ENCODE measurements at places on chromosomes 3 and 15.

DNA sequence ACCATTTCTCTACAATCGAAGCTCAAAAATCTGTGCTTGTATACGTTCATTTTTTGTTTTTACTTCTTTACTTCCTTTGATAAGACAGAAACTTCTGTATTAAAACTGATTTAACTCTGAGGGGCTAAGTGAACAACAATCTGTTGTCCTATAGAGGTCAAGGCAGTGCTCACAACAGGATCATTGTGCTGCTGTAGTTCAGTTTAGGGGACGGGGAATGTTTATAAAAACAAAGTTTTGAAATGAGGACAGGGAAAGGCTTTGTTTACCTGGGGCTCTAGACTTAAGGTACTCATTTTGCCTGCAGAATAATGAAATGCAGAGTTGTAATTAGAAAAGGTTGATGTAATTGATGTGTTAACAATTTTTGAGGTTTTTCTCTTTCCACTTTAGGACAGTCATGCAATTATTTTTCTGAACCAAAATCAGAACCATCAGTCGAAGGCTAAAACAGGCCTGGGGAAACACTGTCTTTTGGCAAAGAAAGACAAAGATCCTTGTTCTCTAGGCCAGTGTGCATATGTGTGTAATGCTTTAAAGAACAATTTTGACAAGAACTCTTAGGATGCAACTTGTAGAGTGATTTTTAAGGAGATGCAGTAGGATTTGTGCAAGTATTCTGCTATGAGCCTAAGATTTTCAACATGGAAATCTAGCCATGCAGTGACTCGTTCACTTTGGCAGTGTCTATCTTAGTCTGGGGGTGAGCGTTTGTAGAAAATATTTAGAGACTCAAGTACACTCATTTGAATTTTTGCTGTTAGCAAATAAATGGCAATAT is 165.2 kb downstream of the PGPEP1L start:
- DNase-seq: no peak

DNA sequence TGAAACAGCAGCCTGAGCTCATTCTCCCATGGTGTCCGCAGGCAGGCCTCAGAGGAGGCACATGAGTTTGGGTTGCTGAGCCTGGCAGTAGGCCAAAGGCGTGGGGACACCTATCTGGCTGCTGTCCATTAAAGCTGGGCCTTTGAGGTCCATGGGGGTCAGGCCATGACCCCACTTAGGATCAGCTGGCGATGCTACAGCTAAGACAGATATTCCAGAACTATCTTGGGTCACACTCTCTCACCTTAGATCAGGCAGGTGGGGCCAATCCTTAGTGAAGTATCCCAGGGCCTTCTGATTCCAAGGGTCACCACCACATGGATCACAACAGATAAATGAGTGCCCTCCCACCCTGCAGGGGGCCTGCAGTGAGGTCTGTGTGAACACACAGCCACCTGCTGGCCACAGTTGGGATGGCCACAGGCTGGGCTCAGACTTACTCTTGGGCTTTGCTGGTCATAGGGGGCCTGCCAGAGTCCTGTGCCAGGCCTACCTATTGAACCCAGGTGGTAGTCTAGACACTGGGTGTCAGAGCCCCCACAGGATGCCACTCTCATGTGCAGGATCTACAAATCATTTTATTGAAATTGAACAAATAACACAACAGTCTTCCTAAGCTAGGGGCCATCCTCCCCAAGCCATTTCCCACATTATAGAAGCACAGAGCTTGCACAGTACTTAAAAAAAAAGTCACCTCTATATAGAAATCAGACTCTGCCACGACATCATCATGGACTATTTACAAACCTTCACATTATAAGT is 2.0 kb upstream of the HYAL2 start:
- peak; percentile 51 for DNase-seq

- no peak for DNase-seq
These were observed 360.2 kb downstream of the NR2F2 start for GRCh38 chr15:96690733-96691132.

GRCh38 chr3:124504332-124505059 is 225.8 kb upstream of the UMPS start:
- no peak for DNase-seq

DNA sequence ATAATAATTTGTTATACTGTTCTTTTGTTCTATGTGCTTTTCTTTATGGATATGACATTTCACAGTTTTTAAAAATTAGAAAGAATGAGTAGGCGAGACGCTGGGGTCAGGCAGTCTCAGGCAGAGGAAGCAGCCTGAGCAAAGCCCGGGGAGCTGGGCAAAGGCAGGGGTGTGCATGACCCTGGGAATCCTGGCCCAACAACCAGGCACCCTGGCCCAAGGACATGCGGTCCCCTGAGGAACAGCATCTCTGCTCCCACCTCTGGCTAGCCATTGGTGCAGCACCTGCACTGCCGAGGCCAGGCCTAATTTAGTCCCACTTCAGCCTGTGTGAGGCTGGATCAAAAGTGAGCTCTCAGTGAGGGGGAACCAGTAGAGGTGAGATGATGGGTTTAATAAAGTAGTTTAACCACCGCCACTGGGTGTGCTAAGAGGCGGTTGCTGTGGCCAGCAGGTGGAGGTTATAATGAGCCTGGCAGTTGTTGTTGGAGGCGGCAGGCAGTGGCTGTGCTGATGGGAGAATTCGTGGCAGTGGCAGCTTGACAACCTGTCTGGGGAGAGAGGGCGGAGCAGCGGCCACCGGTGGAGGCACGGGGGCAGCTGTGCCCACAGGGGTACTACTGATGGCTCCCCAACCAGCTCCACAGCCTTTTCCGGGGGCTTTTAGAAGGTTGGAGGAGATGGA is 41.5 kb downstream of the PRKCD start:
- DNase-seq: no peak

GRCh38 chr15:67003586-67003985 is 61.8 kb upstream of the SMAD3 start:
- DNase-seq: no peak

DNA sequence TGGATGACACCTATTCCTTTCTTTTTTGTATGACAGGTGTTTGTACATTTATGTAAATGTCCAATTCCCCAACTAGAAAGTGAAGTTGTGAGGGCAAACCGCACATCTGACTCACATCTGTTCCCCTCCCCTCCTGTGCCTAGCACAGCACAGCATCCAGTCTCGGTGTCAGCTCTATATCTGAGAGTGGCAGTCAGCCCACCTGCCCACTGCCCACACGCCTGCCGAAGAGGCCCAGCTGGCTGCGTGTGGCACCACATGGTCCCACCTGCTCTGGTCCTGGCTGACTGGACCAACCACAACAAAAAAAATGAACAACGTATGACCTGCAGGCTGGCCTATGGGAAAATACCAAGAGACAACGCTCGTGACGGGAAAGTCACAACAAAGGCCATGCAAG is 62.8 kb downstream of the XXYLT1 start:
- DNase-seq: no peak

- no peak for DNase-seq
These were observed 32.6 kb downstream of the PRKCD start for GRCh38 chr3:53193466-53194209.

DNA sequence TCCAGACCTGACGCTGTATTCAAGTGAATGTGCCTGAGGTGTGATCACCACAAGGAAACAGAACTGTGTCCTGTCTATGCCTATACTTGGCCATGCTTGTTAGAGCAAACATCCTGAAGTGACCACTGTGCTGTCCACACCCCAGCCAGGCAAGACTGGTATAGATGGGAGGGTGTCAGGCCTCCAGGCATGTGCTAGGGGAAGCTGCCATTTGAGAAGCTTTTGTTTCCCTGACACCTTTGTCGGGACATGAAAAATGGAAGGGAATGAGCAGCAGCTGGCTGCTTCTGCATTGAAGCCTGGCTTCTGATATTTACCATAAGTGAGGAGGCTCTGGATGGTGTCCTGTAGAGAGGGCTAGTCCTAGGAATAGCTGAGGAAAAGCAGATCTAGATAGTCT is 106.2 kb downstream of the CPNE4 start:
- DNase-seq: no peak

DNA sequence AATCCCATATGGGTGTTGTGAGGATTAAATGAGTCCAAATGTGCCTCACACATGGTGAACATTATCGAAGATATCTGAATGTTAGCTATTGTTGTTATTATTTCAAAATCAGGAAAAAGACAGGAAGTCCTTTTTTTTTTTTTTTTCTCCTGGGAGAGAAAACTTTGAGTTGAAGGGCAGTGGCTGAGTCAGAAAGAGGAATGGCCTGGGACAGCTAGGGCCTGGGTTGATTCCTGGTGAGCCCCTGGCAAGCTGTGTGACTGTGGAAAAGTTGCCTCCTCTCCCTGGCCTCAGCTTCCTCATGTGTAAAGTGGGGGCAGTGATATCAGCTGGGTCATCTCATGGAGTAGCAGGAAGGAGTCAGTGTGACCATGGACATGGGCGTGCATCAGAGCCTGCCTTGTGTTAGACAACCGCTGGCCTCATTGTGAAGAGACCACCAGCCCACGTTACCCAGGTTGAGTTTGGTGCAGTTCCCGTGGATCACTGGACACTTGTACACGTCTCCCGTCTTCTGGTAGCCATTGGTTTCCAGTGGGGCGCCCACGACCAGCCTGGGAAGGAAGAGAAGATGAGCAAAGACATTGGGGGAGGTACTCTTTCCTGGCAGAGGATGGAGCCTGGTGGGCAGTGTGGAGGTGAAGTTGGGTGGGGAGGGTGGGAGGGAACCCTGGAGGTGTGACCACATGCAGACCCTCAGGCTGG is 63.1 kb downstream of the ITGA11 start:
- no peak for DNase-seq

- DNase-seq: no peak
These were observed 33.5 kb downstream of the TGFBR2 start for GRCh38 chr3:30639937-30640336.

DNA sequence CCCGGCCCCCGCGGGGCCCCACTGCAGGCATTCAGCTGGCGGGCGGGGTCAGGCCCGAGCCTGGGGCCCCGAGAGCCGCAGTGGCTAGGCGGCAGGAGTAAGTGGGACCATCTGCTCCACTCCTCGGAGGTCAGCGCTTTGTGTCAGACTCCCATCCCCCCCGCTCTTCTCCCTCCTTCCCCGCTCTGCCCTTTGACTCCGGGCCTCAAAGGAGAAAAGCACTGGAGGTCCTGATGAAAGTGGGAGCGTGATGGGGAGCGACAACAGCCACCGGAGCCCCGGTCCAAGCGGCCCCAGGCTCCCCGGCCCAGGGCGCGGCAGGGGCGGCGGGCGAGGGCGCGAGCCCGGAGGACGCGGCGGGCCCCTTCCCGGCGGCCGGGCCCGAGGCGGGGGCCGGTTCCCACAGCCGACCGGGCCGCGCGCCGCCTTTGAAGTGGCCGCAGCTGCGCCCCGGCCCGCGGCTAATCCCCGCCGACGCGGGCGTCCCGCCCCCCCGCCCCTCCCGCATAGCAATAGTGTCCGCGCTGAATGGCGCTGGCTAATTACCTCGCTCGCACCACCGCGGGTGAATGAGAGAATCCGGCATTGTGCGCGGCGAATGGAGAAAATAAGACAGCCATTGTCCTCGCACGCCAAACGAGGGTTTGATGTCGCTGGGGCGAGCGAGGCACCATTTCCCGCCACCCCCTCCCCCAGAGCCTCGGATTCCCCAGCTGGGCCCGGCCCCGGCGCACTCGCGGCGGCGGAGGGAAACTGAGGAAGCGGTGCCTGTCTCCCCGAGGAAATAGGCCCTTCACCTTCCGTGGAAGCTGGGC is 22.4 kb downstream of the IGDCC3 start:
- no peak for DNase-seq

DNA sequence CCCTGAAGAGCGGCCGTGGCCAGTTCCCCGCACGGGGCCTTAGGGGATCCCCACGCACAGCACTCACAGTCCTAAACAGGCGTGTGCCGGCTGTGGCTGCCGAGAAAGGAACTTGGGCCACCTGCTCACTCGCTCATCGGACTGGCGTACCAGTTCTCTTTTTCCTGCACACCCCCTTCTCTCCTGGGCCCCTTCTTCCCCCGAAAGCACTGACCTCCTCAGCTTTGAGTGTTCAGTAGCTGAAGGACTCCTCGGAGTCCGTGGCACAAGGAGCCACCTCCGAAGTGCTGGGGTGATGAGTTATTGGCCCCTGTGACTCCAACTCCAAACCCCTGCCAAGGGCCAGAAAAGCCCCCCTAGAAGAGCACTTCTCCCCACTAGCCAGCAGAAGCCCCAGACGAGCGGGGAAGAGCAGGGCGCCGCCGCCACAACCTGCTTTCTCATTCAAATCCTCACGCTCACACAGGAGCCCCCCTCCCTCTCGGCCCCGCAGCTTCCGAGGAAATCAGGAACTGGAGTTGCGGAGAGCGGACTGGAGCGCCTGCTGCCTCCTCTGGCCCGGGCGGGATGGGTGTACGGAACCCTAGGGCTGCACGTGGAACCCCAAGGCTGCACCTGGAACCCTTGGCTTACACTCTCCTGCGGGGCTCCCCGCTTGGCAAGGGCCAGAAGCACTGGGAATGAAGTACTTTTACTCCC is at the start of gene PLCH1:
PLCH1 (minus strand) TSS at position 446 of the 699 bp plus-strand sequence. CDS start 40,847 bp downstream, outside the sequence.
- no peak for DNase-seq

DNA sequence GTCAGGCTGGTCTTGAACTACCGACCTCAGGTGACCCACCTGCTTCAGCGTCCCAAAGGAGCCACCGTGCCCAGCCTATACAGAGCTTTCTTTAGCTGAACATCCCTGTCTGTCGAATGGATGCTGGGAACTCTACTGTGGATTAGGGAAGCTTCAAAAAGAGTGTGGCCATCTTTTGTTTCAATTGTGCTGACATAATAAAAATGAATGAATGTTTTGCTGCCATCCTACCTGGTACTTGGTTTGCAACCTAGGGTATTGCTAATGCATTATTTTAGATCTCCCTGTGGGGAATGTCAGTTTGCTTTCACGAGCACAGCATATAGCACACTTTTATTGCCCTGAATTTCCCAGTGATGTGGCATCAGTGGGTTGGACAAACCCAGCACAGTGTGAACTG is 32.3 kb downstream of the CMTM6 start:
- no peak for DNase-seq

DNA sequence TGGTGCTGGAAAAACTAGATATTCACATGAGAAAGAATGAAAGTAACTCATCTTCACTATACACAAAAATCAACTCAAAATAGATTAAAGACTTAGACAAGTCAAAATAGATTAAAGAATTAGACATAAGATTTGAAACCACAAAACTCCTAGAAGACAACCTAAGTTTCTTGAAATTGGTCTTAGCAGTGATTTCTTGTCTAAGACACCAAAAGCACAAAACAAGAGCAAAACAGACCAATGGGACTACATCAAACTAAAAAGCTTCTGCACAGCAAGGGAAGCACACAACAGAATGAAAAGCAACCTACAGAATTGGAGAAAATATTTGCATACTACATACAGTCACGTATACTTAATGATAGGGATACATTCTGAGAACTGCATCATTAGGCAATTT is 6.5 kb upstream of the VPS39 start:
- DNase-seq: no peak

- DNase-seq: no peak
These were observed 616.0 kb upstream of the NAALADL2 start for GRCh38 chr3:174243171-174243570.

DNA sequence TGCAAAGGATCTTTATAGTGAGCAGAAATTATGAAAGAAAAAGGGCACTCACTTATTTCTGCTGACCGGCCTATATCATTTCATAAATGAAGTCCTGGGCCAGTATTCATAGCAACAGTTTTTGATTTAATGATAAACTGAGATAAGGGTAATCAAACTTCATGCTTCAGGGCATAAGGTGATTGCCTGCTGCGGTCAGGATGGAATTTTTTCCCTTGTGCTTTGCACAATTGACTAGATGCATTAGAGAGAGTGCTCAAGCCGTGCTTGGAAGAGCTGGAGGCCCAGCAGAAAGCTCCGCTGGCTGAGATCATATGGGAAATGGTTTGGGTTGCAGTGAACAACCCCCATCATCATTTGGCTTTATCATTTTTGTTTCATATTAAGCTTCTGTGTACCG is 10.4 kb downstream of the SEMA6D start:
- no peak for DNase-seq

- DNase-seq: no peak
These were observed 37.3 kb upstream of the FXR1 start for GRCh38 chr3:180875124-180875698.
